ENCODE measurements at places on chromosomes 1 and 21. TPM values are rescaled to one million over a fixed set of nuclear protein-coding genes. Genes with fewer than 3 reads are reported as not detected.
A peak's percentile ranks its signal among the peaks of the same experiment; 100 is the strongest.

The MATN1 gene
- 0.34 TPM for total RNA-seq

The ZSWIM5 gene
- 1.1 TPM for total RNA-seq

The CPT2 gene
- total RNA-seq, result 12.7 TPM

The ANGPTL1 gene
- 5.7 TPM for total RNA-seq

The S100A10 gene
- 1,257 TPM for total RNA-seq

The SPRR2G gene
- not detected for total RNA-seq

The ATP6V1G3 gene
- not detected for total RNA-seq

The KPRP gene
- total RNA-seq, result not detected

The CNR2 gene
- total RNA-seq, result not detected

DNA sequence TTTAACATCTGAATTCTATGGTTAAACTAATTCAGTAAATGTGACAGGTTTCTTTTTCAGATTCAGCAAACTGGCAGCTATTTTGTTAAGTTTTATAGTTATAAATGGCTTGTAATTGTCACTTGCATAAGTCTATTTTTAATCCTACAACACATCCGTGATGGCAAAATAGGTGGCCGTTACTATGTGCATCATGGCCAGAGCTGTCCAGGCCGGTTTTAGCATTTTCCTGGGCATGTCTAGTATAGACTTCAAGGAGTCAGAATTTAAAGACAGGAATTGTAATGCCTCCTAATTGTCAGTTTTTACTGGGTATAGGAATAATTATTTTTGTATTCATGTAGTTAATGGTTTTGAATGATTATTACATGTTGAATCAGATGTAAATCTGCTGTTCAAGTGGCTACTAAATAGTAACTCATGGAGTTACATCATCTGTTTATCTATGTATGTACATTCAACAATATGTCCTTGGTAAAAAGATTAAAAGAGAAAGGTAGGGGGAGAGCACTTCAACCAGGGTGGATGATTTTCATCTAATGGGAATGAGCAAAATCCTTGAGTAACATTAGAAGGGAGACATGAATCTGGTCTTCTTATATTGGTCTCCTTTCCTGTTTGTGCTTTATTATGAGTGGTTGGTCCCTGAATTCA lies 3.2 kb upstream of the B3GALT2 start:
- H3K4me3 ChIP-seq, result no peak overlapping the region
- no peak overlapping the region for H3K27ac ChIP-seq
- H3K27me3 ChIP-seq, result no peaks in the 10 kb centered on the region
- H3K4me1 ChIP-seq, result peaks cover 8% of the 10 kb centered on the region
- no peaks in the 10 kb centered on the region for H3K36me3 ChIP-seq

DNA sequence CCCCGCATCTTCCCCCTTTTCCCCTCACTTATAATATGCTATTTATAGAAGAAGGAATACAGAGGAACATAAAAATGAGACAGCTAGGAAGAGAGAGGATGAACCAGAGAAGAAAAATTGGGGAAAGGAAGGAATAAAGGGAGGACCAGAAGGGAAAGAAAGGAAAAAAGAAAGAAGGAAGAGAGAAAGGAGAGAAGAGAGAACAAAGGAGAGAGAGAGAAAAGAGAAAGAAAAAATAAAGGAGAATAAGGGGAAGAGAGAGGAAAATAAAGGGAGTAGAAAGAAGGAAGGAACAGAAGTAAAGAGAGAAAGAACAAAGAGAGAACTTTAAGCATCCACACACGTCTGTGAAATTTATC lies 11.2 kb upstream of the IGSF3 start:
- DNase-seq, result no peak
- H3K27me3 ChIP-seq, result peaks cover 20% of the 10 kb centered on the region
- H3K4me1 ChIP-seq, result no peaks in the 10 kb centered on the region
- H3K4me3 ChIP-seq, result no peak overlapping the region
- H3K36me3 ChIP-seq, result no peaks in the 10 kb centered on the region
- H3K27ac ChIP-seq, result no peak overlapping the region

DNA sequence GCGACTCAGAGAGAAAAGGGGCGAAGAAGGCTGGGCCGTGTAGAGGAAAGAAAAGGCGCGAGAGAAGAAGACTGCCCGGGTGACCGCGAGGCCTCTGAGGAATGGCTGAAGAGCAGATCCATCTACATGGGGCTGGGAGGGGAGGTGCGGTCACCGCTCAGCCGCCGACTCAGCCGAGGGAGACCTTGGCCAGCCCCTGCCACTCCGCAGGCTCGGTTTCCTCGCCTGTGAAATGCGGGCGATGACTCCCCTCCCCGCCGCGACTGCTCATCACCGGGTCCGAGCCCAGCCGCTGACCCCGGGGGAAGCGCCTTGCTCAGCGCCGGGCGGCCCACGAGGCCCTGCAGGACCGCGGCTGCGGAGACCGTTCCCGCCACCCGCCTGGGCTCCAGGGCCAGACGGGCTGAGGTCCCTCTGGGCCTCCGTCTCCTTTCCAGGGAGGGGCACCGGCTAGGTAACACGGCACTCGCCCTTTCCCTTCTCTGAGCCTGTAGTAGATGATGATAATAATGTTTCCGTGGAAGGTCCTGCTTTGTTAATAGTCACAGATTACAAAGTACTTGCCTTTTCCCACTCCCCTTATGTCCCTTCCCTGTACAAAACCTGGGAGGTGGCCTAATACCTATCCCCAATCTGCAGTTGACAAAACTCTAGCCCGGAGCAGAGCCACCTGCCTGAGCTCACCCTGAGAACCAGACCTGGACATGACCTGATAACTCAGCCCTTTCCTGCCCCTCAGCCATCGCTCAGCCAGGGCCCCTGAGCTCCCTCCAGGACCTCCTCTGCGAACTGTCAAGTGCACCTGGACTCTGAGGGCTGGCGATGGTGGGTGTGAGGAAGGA lies 1.6 kb upstream of the BSND start:
- peaks cover 7% of the 10 kb centered on the region for H3K4me1 ChIP-seq
- no peaks in the 10 kb centered on the region for H3K36me3 ChIP-seq
- no peak overlapping the region for H3K27ac ChIP-seq
- peaks cover 30% of the 10 kb centered on the region for H3K27me3 ChIP-seq
- no peak overlapping the region for H3K4me3 ChIP-seq

- H3K4me1 ChIP-seq, result no peaks in the 10 kb centered on the region
- H3K27ac ChIP-seq, result no peak overlapping the region
- H3K27me3 ChIP-seq, result no peaks in the 10 kb centered on the region
- H3K4me3 ChIP-seq, result no peak overlapping the region
These were observed 26.3 kb downstream of the CAMTA1 start for GRCh38 chr1:6811583-6811982.

GRCh38 chr21:31386006-31386405 lies 41.9 kb upstream of the TIAM1 start:
- no peak overlapping the region for H3K4me3 ChIP-seq
- H3K27ac ChIP-seq, result no peak overlapping the region
- no peaks in the 10 kb centered on the region for H3K36me3 ChIP-seq
- H3K27me3 ChIP-seq, result no peaks in the 10 kb centered on the region
- DNase-seq, result no peak

GRCh38 chr1:41879617-41880016 lies 39.1 kb downstream of the HIVEP3 start:
- H3K27me3 ChIP-seq, result no peaks in the 10 kb centered on the region
- H3K4me3 ChIP-seq, result no peak overlapping the region
- H3K4me1 ChIP-seq, result peaks cover 11% of the 10 kb centered on the region
- H3K27ac ChIP-seq, result no peak overlapping the region

- no peaks in the 10 kb centered on the region for H3K36me3 ChIP-seq
- H3K27ac ChIP-seq, result no peak overlapping the region
- DNase-seq, result no peak
- H3K27me3 ChIP-seq, result no peaks in the 10 kb centered on the region
These were observed 107.5 kb downstream of the ODF2L start for GRCh38 chr1:86288586-86289147.

- H3K27ac ChIP-seq, result no peak overlapping the region
- peaks cover 3% of the 10 kb centered on the region for H3K36me3 ChIP-seq
These were observed 18.0 kb downstream of the CSF1 start for GRCh38 chr1:109928591-109929111.

GRCh38 chr1:16968372-16968771 lies 12.0 kb downstream of the MFAP2 start:
- no peak overlapping the region for H3K4me3 ChIP-seq
- H3K36me3 ChIP-seq, result peaks cover 5% of the 10 kb centered on the region
- no peaks in the 10 kb centered on the region for H3K27me3 ChIP-seq
- no peak for DNase-seq

GRCh38 chr1:41578712-41579335 lies 94.3 kb upstream of the EDN2 start:
- no peak overlapping the region for H3K4me3 ChIP-seq
- H3K27ac ChIP-seq, result no peak overlapping the region
- H3K27me3 ChIP-seq, result no peaks in the 10 kb centered on the region
- peaks cover 12% of the 10 kb centered on the region for H3K4me1 ChIP-seq

DNA sequence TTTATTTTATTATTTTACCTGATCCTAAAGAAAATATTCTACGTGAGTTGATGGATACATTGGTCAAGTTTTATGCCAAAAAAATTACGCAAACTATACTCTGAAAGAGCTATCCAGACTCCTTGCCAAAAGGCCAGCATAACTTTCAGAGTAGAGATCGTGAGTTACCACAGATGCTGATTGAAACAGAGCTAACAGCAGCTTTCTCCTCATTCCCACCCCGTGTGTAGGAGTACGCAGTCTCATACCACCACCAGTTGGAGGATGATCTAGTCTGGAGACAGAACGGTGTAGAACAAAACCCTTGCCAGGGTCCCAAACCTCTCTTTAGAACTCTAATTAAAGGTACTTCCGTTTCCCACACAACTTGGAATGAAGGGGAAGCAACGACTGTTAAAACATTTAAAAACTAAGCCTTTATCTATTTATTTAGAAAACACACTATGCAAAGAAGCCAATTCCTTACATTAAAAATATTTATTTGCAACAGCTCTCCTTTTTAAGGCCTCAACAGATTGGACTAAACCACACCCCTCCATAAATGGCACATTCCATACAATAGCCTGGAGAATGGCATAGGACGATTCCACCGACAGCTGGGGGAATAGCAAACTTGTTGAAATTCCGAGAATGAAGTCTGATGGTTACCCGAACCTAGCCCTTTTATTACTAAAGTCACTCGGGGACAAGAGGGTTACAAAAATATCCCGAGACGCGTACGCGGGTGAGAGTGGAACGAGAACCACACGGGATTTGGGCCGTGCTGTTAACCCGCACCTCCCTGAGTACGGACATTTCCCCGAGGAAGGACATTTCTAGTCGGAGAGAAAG lies 1.4 kb downstream of the NUCKS1 start:
- H3K36me3 ChIP-seq, result peaks cover 2% of the 10 kb centered on the region
- H3K27me3 ChIP-seq, result peaks cover 3% of the 10 kb centered on the region
- DNase-seq, result peak; percentile 66
- peak overlapping the region; percentile 89 for H3K27ac ChIP-seq
- peak overlapping the region; percentile 86 for H3K4me3 ChIP-seq

GRCh38 chr1:48499211-48499735 lies 27.3 kb upstream of the SPATA6 start:
- no peak for DNase-seq
- H3K27me3 ChIP-seq, result no peaks in the 10 kb centered on the region
- H3K4me3 ChIP-seq, result no peak overlapping the region
- H3K4me1 ChIP-seq, result peaks cover 6% of the 10 kb centered on the region
- no peak overlapping the region for H3K27ac ChIP-seq

DNA sequence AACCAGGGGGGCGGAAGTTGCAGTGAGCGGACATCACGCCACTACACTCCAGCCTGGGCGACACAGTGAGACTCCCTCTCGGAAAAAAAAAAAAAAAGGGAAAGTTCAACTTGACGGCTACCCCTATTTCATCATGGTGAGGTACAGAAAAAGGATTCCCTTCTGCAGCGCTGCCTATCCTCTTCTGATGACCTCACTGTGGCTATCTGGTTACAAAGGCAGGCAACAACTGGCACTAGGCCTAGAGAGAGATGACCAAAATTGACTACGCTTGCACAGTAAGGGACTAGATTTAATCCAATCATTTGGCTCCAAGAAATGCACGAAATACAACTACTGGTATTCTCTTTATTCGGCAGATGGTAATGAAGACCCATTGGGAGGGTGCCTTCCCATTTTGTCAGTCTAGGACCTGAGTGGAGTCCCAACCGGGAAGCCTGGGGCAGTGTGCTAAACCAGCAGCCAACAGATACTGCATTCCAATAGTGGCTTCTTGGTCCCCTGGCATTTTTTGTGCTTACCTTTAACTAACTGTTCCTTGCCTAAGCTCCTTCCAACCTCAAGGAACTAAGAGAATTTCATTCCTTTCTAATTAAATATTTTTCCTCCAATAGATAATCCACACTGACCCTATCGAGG lies 36.6 kb downstream of the ITPKB start:
- peak; percentile 72 for DNase-seq
- peak overlapping the region; percentile 81 for H3K27ac ChIP-seq
- peaks cover 16% of the 10 kb centered on the region for H3K4me1 ChIP-seq

DNA sequence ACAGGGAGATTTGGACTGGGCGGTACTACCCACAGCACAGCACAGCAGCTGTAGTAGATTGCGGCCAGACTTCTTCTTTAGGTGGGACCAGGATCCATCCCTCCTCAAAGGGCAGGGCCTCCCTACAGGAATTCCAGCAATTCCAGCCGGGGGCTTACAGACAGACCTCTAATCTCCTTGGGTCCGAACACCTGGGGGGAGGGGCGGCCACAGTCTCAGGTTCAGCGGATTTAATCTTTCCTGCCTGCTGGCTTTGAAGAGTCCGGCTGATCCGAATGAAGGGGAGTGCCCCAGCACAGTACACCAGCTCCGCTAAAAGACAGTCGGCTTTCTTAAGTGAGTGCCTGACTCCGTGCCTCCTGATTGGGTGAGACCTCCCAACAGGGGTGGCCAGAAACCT lies 1708.5 kb downstream of the BRINP3 start:
- no peak overlapping the region for H3K4me3 ChIP-seq
- no peak for DNase-seq
- no peak overlapping the region for H3K27ac ChIP-seq
- no peaks in the 10 kb centered on the region for H3K4me1 ChIP-seq

GRCh38 chr1:25524568-25525360 lies 18.6 kb upstream of the LDLRAP1 start:
- no peak overlapping the region for H3K27ac ChIP-seq
- no peaks in the 10 kb centered on the region for H3K4me1 ChIP-seq
- H3K27me3 ChIP-seq, result peaks cover 10% of the 10 kb centered on the region
- DNase-seq, result no peak

- H3K4me3 ChIP-seq, result no peak overlapping the region
- no peaks in the 10 kb centered on the region for H3K27me3 ChIP-seq
- H3K27ac ChIP-seq, result no peak overlapping the region
These were observed 108.4 kb downstream of the GREM2 start for GRCh38 chr1:240503558-240503957.

- H3K27ac ChIP-seq, result peak overlapping the region; percentile 10
- peaks cover 21% of the 10 kb centered on the region for H3K4me1 ChIP-seq
- peak overlapping the region; percentile 49 for H3K4me3 ChIP-seq
- H3K36me3 ChIP-seq, result no peaks in the 10 kb centered on the region
These were observed 2.8 kb upstream of the ZBTB7B start for GRCh38 chr1:154999571-155000410.

DNA sequence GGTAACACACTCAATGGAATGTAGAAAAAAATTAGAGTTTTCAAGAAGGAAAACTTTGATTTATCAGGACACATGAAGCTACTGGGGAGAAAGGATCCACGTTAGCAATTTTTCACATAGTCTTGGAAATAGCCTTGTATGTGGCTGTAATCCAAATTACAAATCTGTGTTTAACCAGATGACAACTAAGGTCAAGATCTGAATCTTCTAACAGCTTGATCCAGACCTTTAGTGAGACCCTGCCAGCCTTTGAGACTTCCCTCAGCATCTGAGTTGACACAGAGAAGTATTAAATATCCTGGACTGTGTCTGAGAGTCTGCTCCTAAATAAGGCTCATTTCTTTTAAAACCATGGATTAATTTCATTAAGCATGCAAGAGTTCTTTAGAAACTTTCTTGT lies 135.9 kb upstream of the KCNK2 start:
- no peak overlapping the region for H3K4me3 ChIP-seq
- H3K27me3 ChIP-seq, result no peaks in the 10 kb centered on the region
- no peaks in the 10 kb centered on the region for H3K36me3 ChIP-seq
- no peak for DNase-seq
- H3K4me1 ChIP-seq, result no peaks in the 10 kb centered on the region
- H3K27ac ChIP-seq, result no peak overlapping the region

Measured in astrocyte (in vitro differentiated cells and primary cell).